ENCODE measurements at places on chromosomes 16 and 17. TPM values are rescaled to one million over a fixed set of nuclear protein-coding genes. Genes with fewer than 3 reads are reported as not detected.

- DNase-seq: peak; percentile 73
Measured at GRCh38 chr17:81561494-81561885, 9.3 kb upstream of the FAAP100 start.

GRCh38 chr16:9797306-9797705 is 384.9 kb downstream of the GRIN2A start:
- peak; percentile 43 for DNase-seq

The TP53TG3D gene
- not detected for total RNA-seq

DNA sequence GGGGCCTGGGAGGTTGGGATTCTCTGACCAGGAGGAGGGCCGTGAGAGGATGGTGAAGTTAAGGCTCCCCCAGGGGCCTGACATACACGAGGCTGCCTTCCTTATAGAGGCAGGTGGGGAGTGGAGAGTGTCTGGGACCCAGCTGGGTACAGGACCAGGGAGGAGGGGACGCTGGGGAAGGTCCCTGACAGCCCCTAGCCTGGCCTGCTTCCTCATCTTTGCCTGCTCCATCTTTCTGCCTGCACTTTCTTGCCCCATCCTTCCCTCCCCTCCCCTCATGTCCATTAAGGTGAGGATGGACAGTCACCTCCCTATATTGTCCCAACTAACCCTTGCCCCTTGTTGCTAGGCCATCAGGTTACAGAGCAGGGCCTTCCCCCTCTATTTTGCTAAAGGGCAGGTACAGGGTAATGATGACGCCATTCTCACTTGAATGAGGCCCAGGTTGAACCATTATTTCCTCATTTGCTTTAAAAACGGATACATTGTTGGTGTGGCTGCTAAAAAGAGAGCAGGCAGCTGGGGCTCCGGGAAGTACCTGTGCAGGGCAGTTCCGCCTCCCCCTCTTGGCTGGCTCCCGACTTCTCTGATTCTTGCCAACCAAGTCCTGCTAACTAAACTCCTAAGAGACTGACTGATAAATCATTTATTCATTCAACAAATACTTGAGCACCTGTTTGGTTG is 1.3 kb downstream of the C17orf99 start:
- DNase-seq: no peak

- no peak for DNase-seq
Measured at GRCh38 chr17:35726953-35727460, 4.4 kb upstream of the RASL10B start.

The C16orf95 gene
- total RNA-seq: 6.6 TPM

- DNase-seq: no peak
Measured at GRCh38 chr16:57179215-57179828, 6.5 kb downstream of the PSME3IP1 start.

- DNase-seq: no peak
Measured at GRCh38 chr17:17698869-17699351, 17.7 kb downstream of the RAI1 start.

DNA sequence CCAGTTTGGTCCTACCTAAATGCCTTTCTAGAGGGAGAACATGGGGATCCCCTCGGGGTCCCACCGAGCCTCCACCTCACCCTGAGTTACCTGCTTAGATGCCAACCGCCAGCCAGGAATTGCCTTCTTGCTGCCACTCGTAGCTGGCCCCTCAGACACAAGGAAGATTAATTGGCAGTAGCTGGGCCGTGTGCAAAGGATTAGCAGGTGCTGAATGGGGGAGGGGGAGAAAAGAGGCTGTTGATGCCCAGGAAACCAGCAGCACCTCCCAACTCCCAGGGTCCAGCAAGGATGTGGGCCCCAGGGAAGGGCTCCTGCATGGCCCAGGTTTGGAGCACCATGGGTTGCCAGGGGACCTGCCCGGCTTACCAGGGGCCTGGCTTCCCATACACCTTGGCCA is at the start of gene CNGB1:
TSS of gene CNGB1 (minus strand) at position 159 of the 400 bp plus-strand sequence. CDS start 3,842 bp downstream, outside the sequence.
- DNase-seq: no peak

DNA sequence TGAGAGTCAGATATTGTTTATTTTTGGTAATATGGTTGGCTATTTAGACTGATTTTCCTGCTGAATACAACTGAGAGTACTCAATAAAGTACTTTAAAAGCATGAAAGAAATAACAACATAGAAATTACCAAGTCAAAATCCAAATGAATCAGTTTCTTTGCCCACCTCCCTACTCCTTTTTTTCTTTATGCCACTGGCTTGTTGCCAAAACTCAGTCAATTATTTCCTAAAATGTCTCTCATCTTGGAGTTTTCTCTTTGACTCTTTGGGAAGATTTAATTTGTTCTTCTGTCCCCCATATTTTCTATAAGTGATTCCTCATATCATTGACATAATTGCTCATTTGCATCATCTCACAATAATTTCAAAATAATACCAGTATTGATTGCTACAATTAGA is 2.6 kb upstream of the OMG start:
- DNase-seq: no peak

DNA sequence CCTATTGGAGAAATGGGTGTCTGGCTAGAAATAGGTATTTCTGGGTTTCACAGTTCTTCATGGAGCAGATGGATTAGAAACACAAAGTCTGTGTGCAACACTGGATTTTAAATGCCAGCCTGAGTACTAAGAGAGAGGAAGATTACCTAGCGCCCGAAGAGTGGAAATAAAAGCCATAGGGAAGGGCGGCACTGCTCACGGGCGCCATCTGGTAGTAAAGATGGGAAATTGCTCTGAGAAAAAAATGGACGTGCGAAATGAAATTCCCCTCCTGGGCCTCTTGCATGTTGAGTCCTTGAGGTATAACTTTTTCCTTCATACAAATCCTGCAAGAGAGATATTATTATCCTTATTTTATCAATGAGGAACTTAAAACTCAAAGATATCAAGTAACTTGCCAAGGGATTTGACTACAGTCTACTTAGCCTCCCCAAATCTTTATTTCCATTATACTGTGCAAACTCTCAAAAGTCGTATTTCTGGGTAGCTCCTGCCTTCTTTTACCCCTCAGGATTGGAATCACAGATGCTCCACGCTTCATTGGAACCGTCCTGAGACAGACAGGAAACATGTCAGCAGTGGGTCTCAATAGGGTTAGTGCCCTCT is 72.8 kb downstream of the MMD start:
- DNase-seq: peak; percentile 20

DNA sequence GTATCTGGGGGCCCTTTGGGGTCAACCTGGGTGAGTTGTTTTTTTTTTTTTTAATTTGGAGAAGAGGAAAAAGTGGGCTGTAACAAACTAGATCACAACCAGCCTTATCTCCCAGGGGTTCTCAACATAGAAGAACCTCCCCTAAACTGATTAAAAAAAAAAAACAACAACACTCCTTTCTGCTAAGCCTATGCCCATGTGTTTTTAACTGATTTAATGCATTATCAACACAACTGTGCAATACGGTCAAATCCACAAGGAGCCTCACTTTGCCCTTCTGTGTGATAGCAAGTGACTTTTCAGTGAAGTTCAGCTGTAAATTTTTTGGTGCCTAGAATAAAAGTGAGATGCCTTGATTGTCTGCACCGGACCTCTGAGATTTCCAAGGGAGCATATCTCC is 646 bp downstream of the MYH11 start:
- no peak for DNase-seq

DNA sequence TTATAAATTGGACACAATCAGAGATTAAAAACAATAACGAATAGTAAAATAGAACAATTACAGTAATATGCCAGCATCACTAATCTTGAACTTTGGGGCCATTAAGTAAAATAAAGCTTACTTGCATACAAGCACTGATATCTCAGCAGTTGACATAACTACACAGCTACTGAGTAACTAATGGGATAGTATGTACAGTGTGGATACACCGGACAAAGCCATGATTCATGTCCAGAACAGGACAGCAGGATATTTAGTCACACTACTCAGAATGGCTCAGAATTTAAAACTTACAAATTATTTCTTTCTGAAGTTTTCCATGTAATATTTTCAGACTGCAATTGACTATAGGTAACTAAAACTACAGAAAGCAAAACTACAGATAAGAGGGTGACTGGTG is 427.5 kb downstream of the CDH13 start:
- no peak for DNase-seq
